Small intestine (tissue), 16 donors: ENCODE measurements at places on chromosomes 2 and 18.

GRCh38 chr18:37460604-37461003, 105.0 kb downstream of the CELF4 start:
- DNase-seq: no peak

DNA sequence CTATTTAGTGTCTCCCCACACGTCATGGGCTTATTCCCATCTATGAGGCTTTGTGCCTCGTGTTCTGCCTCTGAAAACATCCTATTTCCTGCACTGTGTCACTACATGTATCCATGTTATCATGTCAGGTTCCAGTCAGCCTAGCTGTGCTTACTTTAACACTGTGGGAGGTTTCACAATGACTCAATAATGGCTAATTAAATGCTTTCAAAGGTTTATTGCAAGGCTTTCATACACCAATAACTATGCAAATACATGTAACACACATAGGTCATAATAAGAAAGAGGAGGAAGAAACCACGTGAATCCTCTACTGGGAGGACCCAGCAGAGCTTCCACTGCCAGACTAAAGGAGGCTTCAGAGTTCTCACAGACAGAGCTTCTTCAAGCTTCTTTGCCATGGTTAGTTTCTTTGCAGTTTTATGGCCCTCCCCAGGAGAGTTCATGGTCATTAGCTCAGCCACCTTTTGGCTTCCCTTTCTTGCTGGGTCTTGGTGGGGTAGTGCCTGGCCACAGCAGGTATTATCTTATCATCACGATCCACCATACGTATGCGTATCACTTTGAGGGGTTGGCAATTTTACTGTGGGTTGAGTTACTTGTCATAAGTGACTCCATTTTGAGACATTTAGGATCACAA, 5.1 kb upstream of the COLEC12 start:
- no peak for DNase-seq

GRCh38 chr2:157262248-157262647, 4.7 kb downstream of the GALNT5 start:
- DNase-seq: no peak

DNA sequence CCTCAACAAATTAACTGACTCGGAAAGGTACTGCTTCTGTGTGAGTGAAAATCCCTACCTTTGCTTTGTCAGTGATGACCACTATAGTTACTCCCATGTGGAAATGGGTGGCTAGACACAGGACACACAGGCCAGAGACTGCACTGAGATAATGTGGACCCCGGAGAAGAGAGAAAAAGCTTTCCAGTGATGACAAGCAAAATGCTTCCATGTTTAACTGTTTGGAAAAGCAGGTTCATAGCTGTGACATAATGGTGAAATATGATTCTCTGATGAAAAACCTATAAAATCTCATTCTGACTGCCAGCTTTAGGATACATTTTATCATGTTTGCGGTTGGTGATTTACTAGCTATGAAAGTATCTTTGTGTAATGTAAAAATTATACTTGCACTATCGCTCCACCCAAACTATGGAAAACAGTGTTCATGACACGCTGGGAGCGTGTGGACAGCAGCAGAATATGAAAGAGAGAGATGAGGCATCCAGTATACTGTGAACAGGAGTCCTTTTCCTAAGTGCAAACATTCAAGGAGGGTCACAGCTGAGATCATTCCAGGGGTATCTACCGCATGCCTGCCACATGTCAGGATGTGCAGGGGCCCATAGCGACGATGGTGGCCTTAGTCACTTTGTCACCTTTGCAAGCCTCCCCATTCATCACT, 782.7 kb upstream of the SOX11 start:
- DNase-seq: no peak
